Fibroblast of the conjunctiva (primary cell): ENCODE measurements at places on chromosomes 16 and 17.

- DNase-seq, result no peak
Measured at GRCh38 chr17:58402679-58403078, 14.7 kb downstream of the RNF43 start.

DNA sequence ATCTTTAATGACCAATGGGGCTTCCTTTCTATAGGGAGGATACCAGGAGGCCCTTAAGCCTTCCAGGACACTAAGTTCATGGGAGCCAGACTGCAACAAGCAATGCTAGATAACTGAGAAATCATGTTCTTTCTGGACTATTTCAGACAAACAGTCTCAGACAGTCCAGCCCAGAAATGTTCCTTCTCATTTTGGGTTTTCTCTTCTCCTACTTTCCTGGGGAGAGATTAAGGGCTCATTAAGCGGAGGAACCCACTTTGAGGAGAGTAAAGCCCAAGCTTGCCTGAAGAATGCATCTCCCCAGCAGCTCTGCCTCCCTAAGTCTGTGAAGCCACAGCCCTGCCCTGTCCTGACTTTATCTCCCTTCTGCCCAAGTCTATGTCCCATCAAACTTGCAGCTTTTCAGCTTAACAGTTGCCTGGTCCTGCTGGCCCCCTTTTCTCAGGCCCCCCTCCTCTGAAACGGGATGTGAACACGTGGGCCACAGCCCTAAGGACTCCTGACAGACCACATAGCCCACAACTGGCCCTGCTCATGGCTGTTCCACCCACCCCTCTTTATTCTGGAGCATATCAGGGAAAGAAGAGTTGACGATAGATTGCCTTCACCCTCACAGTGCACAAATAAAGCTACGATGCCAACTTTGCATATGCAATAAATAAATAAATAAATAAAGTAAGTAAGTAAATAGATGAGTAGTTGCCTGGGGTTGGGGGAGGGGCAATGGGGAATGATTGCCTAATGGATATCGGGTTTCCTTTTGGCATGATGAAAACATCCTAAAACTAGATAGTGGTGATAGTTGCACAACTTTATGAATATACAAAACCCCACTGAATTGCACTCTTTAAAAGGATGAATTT, 111.0 kb downstream of the N4BP1 start:
- peak; percentile 87 for DNase-seq

GRCh38 chr17:750431-751037, 1.5 kb downstream of the GEMIN4 start:
- no peak for DNase-seq

- DNase-seq, result no peak
Measured at GRCh38 chr17:33697557-33697956, 404.5 kb upstream of the ASIC2 start.

DNA sequence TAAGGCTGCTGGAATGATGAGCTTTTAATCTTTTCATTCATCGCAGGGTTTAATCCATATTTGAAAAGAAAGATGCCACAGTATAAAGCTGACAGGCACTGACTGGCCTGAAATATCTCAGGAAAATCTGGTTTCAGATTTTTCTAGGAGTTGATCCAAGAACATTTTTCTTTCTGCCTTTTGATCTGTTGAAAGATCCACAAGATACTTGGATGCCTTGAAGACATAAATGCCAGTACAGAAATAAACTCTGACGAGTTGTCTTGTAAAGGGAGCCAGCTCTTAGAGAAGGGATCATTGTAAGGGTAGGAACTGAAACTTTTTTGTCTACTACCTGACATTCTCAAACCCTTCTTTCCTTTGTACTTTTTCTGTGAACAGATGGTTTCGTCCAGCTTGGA, 25.4 kb upstream of the KRT20 start:
- peak; percentile 72 for DNase-seq

DNA sequence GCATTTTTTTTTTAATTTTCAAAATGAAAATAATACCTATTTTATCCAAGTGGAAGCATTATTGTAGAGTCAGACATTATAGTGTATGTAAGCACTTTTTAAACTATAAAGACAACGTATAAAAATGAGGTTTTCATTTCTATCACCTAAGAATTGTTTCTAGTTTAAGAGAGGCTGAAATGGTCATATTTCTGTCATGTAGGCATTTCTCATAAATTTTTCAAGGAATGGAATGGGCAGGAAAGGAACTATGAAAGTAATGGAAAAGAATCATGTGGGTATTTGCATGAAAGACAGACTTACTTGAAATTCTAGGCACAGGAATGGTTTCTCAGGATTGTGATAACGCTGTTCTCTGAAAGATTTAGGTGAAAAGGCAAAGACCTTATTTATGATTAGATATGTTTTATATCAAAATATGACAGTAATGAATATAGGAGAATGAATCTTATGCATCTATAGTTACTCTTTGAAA, 67.4 kb downstream of the PPM1E start:
- no peak for DNase-seq

GRCh38 chr17:11880714-11881113, 116.6 kb downstream of the ZNF18 start:
- DNase-seq, result no peak

- DNase-seq, result no peak
Measured at GRCh38 chr17:73591296-73592078, 52.8 kb downstream of the SDK2 start.

GRCh38 chr16:89422905-89423630, 67.3 kb downstream of the ANKRD11 start:
- no peak for DNase-seq

GRCh38 chr17:15154618-15155017, 110.5 kb downstream of the PMP22 start:
- peak; percentile 13 for DNase-seq

DNA sequence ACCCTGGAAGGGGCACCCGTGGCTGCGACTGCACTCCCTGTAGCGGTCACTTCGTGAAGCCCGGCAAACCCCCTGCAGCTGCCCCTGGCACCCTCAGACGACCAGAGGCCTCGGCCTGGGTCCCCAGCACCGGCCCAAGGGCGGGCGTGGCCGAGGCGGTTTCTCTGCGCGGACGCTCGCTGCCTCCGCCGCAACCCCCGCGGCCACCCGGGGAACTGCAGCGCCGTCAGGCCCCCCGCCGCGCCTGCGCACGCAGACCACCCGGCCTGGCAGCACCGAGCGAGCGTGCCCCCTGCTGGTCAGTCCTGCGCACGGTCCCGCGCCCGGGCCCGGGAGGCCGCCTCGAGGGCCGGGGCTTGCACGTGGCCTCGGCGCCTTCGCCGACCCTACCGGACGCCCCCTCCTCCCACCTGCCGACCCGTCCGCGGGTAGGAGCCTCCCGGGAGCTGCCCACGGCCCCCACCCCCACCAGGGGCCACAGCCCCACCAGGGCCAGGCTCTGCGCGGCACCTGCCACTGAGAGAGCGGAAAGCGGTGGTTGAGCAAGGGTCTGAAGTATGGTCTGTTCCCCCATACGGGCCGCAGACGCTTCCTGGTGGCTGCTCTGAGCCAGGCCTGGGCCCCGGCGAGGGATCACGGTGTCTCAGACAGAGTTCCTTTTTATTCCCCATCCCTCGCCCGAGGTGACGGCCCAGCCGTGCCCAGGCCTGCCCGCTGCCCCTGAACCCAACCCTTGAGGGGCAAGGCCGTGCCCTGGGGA, 11.5 kb upstream of the HS3ST6 start:
- DNase-seq, result peak; percentile 60

- no peak for DNase-seq
Measured at GRCh38 chr16:24152826-24153225, 103.3 kb upstream of the CACNG3 start.

DNA sequence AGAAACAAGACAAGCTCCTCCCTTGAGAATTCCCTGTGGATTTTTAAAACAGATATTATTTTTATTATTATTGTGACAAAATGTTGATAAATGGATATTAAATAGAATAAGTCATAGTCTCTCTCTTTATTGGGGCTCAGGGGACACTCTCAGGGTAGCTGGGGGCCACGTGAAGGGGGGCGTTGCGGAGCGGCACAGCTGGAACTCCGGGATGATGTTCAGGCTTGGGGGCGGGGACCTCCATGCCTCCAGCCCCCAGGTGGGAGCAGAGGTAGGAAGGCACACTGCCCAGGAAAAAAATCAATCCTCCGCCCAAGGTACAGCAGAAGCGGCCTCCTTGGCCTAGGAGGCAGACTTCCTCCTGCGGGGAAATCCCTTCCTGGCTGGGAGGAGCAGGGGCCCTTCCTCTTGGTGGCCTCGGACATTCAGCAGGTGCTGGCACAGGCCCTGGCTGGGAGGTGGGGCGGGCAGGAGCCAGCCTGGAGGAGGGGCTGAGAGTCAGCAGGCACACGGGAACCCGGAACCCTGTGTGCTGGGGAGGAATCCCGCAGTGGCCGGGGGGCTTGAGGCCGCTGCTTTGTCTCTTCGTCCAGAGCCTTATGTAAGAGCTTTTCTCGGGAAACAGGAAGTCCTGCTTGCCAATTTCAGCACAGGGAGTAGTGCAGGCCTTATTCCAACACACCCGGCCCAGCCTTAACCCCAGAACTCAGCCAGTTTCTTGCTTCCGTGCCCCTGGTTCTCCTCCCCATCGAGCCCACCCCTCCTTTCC, 591 bp upstream of the TNFSF13 start:
- peak; percentile 64 for DNase-seq

- DNase-seq, result peak; percentile 81
Measured at GRCh38 chr16:57341441-57342303, 16.9 kb upstream of the CCL22 start.

- DNase-seq, result no peak
Measured at GRCh38 chr16:72924927-72925630, 122.8 kb downstream of the ZFHX3 start.

- no peak for DNase-seq
Measured at GRCh38 chr16:26231647-26232046, 539.9 kb downstream of the HS3ST4 start.

DNA sequence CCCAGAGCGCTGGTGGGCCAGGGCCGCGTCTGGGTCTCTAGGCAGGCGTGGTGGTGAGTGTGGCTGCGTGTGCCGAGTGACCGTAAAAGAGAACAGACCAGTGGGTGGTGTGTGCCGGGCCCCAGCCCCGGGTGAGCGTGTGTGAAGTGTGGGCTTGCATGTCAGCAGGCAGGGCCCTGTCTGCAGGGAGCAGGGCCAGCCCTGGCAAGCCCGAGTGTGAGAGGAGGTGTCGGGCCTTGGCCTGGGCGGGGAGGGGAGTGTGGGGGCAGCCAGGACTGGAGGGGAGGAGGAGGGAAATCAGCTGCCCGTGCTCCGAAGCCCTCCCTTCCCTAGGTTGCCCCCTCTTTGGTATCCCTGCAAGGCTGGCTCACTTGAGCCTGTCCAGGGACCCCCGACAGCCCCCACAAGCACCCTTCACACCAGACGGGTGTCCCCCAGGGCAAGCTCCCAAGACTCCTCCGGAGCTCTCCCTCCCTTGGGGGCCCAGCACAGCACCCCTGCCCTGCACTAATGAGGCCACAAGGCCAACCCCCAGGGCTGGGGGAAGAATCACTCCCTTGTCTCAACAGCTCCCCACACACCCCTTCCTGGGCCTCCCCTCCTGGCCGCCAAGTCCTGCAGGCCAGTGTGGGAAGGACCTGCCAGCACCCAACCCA, 1.9 kb downstream of the USH1G start:
- no peak for DNase-seq

DNA sequence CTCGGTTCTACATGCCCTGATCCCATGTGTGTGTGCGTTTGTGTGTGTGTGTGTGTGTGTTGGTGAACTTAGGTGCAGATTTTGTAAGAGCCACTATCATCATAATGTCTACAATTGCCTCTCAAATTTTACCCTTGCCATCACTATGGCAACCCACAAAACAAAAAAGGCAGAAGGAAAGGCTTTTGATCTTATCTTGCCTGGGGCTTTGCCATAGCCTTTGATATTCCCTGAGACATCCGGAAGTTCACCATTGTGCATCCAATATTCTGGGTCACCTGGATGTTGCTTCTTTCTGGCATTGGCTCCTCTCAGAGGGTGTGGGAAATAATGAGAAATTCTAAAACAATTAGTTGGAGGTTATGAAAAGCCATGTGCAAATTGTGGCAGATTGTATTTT, 114.7 kb downstream of the HAPSTR1 start:
- no peak for DNase-seq

- no peak for DNase-seq
Measured at GRCh38 chr17:67365738-67366192, 612 bp downstream of the PSMD12 start.

- no peak for DNase-seq
Measured at GRCh38 chr17:77571155-77571981, 387.1 kb upstream of the TNRC6C start.

DNA sequence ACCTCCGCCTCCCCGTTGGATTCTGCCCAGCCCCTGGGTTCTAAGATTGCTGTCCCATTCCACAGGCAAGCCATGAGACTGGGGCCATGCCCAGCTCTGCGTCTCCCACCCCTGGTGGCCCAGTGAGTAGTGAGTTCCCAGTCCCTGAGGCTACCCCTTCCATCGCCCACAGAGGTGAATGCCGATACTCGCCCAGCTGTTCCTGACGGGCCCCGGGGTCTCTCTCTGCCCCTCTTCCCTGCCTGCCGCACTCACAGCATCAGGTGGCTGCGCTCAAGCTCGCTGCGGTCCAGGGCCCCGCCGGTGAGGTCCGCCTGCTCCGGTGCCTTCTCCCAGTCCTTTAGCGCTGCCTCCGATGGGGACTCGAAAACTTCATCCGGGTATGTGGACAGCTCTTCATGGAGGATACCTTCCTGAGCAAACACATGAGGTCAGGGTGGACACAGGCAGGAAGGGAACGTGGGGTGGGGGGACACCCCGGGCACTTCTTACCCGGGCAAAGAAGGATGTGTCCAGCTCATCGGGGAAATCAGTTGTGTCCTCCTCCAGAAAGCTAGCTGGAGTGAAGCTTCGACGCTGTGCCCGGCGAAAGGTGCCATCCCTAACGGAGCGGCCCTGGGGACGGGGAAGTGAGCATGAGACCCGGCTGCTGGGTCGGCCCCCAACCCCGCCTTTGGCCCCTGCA, 8.8 kb downstream of the SNRNP25 start:
- DNase-seq, result no peak

DNA sequence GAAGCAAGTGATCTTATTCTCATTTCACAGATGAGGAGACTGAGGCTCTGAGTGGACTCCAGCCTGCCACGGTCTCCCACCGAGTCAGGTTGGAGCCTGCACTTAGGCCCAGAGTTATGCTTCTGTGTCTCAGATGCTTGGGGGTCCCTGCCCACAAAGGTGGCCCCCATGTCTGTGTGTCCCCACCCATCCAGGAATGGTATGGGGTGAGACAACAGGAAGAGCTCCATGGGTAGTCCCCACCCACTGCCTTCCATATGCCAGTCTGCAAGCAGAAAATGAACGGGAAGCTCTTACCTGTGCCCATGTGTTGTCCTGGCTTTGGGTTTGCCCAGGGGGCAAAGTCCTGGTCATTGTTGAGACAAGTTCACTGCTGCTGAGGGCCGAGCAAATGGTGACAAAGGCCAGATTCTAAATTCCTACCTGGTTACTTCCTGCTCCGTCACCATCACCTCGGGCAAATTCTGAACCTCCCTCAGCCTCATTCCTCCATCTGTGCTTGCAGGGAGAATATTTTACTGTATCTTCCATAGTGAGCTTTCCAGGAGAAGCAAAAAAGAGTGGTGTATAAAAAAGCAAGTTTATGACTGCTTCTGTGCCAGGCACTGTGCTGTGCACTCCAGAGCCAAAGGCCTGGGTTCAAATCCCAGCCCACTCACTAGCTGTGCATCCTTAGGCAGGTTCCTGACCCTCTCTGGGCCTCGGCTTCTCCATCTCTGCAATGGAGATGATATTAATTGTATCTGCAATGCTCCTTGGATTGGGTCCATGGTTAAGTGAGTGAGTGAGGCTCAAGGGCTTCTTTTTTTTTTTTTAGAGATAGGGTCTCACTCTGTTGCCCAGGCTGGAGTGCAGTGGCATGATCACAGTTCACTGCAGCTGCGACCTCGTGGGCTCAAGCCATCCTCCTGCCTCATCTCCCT, 9.3 kb downstream of the IL4R start:
- no peak for DNase-seq

- no peak for DNase-seq
Measured at GRCh38 chr16:87434146-87434667, 42.1 kb downstream of the MAP1LC3B start.
